Jurkat, Clone E6-1 (cell line): ENCODE measurements at places on chromosomes 3 and 15.
A peak's percentile ranks its signal among the peaks of the same experiment; 100 is the strongest.

DNA sequence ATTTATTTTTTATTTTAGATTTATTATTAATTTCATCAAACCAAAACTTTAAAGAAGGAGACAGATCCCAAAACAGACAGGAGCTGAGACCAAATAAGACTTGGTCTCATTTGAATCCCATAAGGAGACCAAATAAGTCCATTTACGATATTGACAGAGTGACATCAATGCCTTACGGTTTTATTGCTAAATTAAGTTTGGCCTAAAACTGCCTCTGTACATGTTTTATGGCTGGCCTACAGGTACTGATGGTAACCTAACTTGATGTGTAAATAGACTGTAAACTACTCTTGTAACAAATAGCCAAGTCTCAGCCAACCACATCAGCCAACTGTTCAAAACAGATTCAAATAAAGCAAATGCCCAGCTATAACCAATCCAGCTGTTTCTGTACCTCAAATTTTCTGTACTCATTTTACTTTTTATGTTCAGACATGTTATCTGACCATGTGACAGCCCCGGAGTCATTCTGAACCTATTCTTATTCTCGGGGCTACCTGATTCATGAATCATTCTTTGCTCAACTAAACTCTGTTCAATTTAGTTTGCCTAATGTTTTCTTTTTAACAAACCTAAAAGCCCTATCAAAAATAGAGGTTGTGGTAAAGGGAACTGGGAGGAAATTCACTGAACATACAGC, 89.4 kb upstream of the CDAN1 start:
- no peak for DNase-seq

- no peak for DNase-seq
These were observed 273.0 kb upstream of the COL8A1 start for GRCh38 chr3:99365396-99365795.

DNA sequence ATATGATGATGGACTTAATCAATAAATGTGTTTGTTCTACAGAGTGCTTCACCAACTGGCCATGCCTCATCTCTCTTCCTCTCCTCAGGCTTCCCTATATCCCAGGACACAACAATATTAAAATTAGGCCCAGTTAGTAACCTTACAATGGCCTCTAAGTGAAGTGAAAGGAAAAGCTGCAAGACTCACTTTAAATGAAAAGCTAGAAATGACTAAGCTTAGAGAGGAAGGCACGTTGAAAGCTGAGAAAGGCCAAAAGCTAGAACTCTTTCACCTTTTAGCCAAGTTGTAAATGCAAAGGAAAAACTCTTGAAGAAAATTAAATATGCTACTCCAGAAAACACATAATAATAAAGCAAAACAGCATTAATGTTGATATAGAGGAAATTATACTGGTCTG, 1010.3 kb downstream of the NAALADL2 start:
- DNase-seq, result no peak

GRCh38 chr3:185420762-185421161, 57.8 kb downstream of the MAP3K13 start:
- DNase-seq, result no peak

DNA sequence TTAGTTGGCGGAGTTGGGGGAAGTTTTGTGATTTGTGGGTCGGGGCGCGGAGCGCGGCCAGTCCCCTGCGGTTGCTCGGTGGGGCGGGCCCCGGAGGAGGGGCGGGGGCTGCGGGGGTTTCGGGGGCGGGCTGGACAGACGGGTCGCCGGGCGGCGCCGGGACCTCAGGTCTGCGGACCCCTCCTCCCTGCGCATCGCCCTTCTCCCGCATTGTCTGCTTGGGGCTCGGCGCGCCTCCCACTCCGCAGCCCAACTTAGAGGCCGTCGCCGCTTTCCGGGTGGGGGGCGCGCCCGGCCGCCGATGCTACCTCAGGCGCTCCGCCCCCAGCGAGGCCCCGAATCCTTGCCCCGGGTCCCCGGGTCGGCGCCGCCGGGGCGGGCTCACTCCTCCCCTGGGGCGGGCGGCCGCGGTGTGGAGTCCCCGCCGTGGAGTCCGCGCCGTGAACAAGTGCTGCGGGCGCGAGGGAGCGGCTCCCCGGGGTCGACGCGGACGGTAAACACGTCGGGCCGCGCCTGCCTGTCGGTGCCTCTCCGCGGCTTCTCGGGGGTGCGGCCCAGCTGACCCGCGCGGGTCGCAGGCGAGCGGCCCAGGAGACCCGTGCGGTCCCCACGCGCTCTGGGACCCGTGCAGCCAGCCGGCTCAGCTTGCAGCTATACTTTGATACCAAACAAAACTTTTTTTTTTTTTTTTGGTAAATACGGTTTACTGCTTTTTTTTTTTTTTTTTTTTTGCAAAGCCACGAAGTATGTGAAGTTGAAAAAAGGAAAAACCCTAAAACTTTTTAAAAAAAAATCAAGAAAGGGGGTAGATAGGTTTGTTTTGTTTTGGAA, 624 bp downstream of the AKAP13 start:
- no peak for DNase-seq

GRCh38 chr15:73941044-73941443, 14.8 kb downstream of the LOXL1 start:
- DNase-seq, result no peak

GRCh38 chr3:45154641-45155147, 8.5 kb upstream of the CDCP1 start:
- DNase-seq, result no peak

- DNase-seq, result peak; percentile 35
These were observed 10.8 kb upstream of the CA12 start for GRCh38 chr15:63392361-63393009.

DNA sequence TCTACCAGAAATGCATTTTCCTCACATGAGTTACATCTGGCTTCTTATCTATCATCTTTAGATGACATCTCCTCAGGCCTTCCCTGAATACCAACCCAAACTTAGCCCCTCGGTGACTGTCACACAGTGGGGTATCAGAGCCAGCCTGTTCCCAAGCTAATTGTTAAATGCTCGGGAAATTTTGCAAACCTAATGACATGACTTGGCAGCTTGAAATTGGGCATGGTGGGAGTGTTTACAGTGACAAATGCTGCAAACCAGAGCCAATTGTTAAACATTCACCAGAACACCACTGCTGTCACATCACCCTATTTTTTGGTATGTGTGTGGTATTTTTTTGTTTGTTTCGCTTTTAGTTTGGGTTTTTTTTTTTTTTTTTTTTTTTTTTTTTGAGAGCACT, 130.8 kb downstream of the HCN4 start:
- no peak for DNase-seq

DNA sequence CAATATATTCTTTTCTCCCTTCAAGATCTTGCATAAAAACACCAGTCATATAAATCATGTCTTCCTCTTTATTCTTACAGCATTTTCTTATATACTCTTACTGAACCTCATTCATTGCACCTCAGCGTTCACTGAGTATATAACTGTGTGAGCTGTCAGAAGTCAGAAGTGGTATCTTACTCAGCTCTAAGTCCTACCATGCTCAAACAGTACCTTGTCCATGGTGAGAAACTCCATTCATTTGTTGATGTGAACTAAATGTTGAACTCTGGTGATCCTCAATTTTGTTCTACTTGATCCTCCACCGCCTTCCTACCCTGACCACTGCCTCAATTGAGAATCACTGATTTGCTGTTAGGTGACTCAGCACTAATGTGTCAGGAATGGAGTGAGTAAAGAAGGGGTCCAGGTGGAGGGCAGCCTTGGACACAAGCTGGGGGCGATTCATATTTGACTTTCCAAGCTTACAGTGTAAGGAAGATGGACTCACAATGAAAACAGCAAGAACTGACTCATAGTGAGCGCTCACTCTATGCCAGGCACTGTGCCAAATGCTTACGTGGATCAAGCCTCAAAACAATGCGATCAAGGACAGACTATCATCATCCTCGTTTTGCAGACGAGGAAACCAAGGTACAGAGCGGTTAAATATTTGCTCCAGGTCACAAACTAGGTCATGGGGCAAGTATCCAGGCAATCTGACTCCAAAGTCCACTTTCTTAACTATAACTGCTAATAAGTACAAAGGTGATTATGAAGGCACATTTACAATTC, 13.5 kb upstream of the ZFYVE19 start:
- DNase-seq, result no peak

DNA sequence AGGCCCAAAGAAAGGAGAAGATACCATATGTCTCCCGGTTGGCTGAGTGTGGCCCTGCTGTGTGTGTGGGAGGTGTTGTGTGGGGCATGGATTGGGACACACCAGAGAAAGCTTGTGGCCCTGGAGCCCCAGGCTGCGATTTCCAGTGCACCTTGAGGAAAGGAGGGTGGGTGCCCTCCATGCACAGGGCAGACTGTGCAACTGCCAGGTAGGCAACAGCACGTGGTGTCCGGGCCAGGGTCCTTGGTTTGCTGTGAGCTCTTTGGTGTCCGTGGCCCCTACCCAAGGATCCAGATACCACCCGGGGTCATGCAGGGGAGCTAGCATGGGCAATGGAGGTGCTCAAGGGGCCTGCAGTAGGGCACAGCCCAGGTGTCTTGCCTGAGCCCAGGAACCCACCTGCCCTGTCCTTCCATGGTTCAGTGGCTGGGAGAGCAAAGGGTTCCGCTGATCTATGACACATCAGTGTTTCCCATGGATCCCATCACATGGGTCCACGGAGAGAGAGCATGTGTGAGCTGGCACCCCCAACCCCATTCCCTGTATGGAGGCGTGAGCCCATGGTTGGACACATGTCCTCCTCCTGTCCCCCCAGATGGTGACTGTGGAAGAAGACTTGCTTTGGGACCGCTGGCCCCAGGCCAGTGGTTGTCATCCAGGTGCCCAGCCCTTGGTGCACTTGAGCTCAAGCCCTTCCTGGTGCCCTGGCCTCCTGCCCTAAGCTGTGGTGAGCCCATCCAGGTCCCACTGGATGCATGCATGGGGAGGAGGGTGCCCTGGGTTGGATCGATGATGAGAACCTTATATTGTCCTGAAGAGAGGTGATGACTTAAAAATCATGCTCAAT, 223.4 kb downstream of the SNRPN start:
- no peak for DNase-seq

DNA sequence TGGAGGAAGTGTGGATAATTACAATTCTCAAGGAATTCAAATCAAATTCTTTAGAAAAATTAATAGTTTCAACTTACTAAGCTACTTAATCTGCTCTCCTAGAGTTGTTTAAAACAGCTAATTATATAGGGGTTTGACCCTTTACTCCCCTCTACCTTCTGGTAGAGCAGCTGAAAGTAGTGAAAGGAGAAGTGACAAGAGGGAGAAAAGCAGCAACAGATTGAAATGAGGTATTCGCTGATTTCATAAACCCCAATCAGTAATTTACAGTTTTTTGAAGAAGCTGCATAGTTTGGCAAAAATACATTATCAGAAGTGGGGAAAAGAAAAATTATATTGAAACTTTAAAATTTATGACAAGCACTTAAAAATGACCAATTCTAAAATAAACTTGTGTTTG, 52.8 kb downstream of the ZMAT3 start:
- no peak for DNase-seq

DNA sequence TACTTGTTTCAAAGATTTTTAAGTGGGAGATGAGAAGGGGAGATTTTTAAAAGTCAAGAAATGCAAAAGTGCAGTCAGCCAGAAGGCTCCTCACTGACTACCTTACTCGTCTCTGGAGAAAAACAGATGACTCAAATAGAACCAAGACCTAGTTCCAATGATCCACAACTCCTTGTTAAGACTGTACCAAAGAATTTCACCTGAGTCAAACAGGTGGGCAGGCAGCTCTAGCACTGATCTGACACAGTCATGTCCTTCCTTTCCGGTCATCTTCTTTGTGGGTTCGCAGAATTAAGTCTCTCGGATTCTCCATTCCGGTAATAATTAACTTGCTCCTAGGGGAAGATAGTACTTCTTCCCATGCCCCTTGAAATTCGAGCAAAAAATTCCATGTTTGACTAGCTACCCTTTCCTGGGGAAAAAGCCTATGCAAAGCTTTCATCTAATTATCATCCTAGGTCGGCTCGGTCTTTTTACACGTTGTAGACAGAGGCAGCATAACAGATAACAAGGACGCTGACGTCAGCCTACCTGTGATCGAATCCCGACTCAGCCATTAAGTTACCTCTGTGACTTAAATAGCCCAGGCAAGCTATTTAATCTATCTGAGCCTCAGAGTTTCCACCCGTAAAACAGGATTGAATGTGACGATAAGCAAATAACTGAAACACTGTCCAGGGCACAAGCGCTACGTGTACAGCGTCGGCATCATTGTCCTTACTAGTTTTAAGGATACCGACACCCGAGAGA, 758 bp downstream of the SELENOK start:
- peak; percentile 23 for DNase-seq

GRCh38 chr3:107268469-107268868, 108.8 kb upstream of the CCDC54 start:
- DNase-seq, result no peak

- no peak for DNase-seq
These were observed 20.8 kb downstream of the ARHGEF3 start for GRCh38 chr3:56780936-56781335.

- DNase-seq, result no peak
These were observed 11.3 kb downstream of the PRKCI start for GRCh38 chr3:170233530-170233929.

DNA sequence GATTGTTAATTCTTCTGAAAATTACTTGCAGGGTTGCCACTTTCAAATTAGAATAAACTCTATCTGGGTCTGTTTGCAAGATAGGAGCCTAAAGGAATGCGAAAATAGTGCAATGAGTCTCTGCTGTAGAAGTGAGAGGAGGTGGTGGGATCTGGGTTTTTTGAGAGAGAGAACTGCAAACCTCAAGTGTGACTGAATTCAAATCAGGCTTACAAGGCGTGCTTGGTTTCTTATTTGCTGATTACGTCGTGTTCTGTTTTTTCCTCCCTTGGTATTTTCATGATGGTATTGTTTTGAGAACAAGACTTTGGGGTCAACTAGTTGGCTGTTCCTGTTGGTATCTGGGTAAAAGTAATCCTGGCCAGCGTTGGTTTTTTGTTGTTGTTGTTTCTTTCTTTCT, 490.9 kb upstream of the CFAP20DC start:
- DNase-seq, result no peak

DNA sequence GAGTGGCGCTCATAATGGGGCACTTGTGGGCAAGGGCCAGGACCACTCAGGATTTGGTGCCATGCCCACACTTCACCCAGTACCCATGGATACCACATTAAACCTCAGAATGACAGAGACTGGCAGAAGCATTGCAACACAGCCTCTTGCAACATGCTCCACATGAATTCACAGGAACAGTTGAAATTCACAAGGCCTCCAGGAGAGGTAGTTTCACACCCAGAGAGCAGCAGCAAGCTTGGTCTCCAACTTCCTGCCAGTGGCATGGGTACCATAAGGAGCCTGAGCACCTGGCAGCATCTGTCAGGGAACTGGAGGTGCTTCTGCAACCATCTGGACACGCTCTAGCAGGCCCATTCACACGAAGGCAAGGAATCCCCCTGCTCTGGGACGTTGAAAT, 101.0 kb downstream of the OSBPL10 start:
- DNase-seq, result peak; percentile 9

- DNase-seq, result no peak
These were observed 110.1 kb downstream of the MOBP start for GRCh38 chr3:39577541-39577940.

DNA sequence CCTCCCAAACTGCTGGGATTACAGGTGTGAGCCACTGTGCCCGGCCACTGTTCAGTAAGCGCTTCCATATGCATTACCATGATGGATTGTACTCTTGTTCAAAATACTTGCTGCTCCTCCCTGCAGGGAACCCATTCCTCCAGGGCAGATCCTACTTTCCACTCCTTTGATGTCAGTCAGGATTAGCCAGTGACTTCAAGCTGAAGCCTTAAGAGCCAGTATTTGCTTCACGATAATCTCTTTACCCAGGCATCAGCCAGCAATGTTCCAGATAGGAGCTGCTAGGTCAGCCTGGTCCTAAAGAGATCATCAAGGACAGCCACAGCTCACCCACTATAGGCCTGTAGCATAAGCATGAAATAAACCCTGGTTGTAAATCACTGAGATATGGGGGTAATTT, 96.5 kb upstream of the UBE2E2 start:
- DNase-seq, result no peak

GRCh38 chr3:36697229-36698001, 66.9 kb downstream of the DCLK3 start:
- no peak for DNase-seq
